ENCODE measurements at places on chromosomes 13 and 19.

DNA sequence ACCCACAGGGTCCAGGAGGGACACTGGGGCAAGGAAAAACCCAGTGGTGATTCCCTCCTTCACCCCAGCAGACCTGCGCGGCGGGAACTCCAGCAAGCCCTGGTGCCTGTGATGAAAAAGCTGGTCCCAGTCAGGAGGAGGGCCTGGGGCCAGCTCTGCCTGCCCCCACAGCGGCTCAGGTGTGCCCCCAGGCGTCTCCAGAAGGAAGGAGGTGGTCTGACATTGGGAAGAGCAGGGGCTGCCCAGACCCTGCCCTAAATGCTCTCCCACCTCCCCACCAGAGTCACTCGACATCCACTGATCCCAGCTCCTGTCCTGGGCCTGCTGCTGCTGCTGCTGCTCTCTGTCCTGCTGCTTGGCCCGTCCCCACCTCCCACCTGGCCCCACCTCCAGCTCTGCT lies 6.2 kb downstream of the PTH2 start:
- no peak for DNase-seq

- DNase-seq: no peak
Observed at GRCh38 chr19:2451138-2451537, 5.6 kb downstream of the LMNB2 start.

GRCh38 chr13:99015606-99016490 lies 38.0 kb upstream of the DOCK9 start:
- DNase-seq: no peak

- DNase-seq: peak; percentile 30
Observed at GRCh38 chr19:1000095-1000494, at the start of gene GRIN3B. TSS of gene GRIN3B (plus strand) at chr19:1000419. CDS start at chr19:1000438, 19 bp downstream.

GRCh38 chr19:20357921-20358320 lies 190.9 kb downstream of the ZNF486 start:
- no peak for DNase-seq

- no peak for DNase-seq
Observed at GRCh38 chr13:27006519-27007161, 165.0 kb downstream of the USP12 start.

DNA sequence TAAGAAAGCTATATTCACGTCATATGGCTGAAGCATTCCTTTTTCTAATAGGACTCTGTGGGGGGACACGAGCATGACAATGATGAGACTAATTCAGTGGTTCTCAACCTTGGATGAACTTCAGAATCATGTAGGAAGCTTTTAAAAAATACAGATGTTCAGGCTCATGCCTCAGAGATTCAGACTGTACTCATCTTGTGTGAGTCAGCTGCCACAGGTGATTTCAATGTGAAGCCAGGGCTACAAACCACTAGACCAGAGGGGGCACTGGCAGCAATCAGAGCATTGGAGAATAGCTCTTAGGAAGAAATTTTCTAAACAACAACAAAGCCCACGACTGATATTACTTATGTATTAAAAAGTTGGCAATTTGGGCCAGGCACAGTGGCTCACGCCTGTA lies 91.7 kb downstream of the SERP2 start:
- no peak for DNase-seq

DNA sequence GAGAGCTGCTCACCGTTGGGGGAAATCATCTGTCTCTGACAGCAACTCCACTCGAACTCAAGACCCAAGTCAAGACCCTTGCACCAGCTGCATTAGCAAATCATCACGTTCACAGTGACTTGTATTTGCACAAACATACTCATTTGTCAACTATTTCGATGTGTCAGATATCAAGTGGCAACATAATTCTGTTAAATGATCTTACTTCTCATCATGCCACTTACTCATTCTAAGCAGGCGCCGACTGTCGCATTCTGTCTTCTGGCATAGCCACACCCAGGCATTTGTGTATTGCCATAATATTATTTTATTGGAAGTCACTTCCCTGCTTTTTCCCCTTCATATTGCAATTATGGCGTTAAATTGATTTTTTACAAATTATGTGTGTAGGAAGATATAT lies 23.0 kb upstream of the ATP1A3 start:
- no peak for DNase-seq

GRCh38 chr13:51370811-51371210 lies 31.3 kb downstream of the SERPINE3 start:
- no peak for DNase-seq

DNA sequence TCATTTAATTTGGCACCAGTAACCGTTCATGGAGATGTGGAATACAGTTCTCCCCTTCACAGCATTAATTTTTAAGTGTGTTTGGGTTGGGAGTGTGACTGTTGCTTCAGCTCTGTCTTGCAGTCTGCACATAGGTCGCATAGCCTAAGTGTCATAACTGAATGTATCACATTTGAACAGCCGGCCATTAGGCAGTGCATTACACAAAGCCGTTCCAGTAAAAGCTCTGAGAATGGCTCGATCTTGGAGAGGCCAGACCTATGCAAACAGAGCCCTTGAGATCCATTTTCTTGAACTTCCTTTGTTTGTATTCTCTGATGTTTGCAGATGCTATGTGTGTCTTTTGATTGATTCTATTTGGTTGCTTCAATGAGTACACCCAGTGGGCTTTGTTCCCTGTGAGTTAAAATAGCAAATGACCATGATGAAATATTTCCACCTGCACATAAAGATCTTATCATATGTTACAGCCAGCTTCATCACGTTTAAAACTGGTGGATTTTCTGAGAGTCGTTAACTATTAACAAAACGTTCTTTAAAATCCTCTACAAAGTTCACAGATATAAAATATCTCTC lies 1104.9 kb upstream of the SLC10A2 start:
- no peak for DNase-seq

DNA sequence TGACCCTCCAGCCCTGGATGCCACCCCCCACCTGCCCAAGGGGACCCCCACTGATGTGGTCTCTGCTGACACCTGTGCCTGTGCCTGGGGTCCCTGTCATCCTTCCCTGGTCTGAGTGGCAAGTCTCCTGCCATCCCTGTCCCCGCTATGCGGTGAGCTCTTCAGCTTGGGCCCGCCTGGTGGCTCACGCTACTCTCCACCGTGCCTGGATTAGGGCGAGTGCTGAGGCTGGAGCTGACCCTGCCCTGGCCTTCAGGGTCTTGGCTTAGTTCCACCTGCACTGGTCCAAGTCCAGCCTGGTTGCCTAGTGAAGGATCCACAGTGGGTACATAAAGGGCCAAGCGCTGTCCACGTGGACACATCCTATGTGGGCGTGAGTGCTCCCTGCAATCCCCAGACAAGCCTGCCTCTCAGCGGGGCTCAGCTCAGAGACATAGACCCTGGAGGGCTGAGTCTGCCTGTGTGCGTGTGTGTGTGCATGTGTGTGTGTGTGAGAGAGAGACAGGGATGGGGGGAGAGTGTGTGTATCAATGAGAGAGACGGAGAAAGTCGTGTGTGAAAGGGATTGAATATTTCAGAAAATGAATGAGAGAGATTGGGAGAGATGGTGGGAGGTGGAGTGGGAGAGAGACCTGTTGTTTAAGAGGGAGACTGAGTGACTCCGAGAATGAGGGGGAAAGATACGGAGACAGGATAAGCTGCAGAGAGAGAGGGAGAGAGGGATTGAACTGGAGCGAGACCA lies 22.1 kb downstream of the WTIP start:
- no peak for DNase-seq

DNA sequence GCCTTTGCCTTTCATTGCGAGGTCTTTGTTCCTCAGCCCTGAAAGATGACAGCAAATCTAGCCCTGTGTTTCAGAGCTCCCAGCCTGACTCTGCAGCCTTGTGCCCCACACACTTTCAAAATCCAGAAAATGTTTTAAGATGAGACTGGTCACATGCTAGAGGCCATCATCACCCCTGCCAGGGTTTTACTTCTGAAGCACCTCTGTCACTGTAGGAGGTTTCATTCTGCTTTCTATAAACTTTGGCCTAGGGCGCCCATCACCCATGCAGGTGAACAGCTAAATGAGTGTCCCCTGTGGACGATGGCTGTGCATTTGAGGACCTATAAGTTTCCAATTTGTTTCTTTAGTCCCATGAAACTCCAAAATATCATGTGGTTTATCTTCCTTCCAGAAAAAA lies 574.2 kb downstream of the MYO16 start:
- no peak for DNase-seq

- DNase-seq: no peak
Observed at GRCh38 chr19:58428617-58429016, 11.3 kb downstream of the ZNF132 start.

GRCh38 chr19:6039566-6040225 lies 61.8 kb upstream of the RANBP3 start:
- no peak for DNase-seq

DNA sequence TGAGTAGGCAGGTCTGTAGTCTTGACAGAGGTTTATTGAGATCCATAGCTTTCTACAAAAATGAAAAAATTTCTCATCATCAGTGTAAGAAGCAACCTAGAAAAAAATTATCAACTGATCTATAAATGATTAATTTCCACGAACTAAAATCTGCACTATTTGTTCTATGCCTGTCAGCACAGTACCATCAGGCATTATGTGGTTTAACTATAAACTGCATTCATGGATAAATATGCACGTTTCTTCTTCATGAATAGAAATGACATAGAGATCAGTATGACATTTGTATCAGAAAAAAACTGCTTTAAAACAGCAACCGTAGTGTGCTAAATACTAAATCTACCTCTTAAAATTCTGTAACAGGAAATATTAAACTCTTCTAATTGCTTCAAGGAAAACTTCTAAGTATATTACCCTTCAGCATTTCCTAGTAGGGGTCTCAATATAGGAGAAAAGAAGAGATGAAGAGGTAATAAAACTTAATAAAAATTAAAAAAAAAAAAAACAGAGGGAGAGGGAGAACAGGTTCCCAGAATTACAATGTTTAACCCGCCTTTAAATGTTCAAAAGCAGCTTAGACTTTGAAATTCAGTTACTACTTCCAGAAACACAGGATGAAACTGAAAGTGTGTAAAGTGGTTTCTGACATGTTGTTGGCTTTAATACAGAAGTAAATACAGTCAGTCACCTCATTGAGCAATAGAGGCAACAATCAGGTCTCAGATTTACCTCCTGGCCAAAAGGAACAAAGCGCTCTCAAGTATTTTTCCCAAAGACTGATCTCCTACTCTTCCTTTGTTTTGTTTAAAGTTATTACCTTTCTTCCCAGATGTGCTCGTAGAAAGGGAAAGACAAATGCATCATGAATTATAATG lies 144.4 kb downstream of the DIAPH3 start:
- no peak for DNase-seq

- DNase-seq: no peak
Observed at GRCh38 chr19:43438291-43439031, 23.8 kb downstream of the TEX101 start.

GRCh38 chr19:16860118-16860517 lies 28.7 kb upstream of the F2RL3 start:
- no peak for DNase-seq

DNA sequence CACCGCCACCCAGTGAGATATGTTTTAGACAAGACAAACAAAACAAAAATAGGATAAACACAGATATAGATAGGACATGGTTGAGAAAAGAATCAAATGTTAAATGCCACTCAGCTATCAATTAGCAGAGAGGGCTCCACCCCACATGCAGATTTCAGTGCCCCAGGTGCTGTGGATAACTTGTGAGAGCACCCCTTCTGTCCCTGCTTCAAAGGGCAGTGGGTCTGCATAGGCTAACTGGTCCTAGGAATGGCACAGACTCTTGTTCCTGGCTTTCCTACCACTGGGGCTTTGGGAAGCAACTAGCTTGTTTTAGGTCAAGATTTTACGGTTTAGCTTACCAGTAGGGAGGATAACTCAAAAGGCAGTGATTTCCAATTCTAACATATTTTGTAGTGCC lies 460.3 kb downstream of the TSHZ3 start:
- no peak for DNase-seq

GRCh38 chr13:96052656-96053002 lies 572 bp downstream of the UGGT2 start:
- no peak for DNase-seq

- DNase-seq: no peak
Observed at GRCh38 chr13:87452281-87452680, 218.9 kb upstream of the SLITRK5 start.

DNA sequence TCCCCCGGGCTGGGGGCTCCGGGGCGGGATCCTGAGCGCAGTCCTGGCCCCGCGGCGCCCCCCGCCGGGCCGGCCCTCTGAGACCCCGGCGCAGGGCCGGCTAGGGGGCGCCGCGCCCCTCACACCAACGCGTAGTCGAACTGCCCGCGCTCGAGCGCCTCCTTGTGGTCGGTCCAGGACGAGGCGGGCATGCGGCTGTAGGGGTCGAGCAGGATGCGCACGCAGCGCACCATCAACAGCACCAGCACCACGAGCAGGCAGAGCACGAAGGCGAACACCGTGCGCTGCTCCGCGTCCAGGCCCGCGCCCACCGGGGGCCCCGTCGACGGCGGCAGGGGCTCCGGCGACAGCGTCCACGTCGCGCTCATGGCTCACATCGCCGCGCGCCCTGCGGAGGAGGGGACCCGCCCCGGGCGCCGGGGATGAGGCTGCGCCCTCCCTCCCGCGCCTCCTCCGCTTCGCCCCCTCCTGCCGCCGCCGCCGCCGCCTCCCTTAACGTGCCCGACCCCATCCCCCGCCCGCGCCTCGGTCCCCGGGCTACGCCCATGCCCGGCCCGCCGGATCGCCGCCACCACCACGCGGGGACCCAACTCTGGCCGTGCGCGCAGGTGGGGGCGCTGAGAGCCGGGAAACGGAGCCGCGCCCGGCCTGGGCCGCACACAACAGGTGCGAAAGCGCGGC lies 624 bp downstream of the CTXN1 start:
- DNase-seq: peak; percentile 65

GRCh38 chr13:73168953-73169401 lies 110.2 kb downstream of the KLF5 start:
- DNase-seq: no peak

GRCh38 chr13:75432045-75432444 lies 49.9 kb downstream of the TBC1D4 start:
- DNase-seq: no peak

DNA sequence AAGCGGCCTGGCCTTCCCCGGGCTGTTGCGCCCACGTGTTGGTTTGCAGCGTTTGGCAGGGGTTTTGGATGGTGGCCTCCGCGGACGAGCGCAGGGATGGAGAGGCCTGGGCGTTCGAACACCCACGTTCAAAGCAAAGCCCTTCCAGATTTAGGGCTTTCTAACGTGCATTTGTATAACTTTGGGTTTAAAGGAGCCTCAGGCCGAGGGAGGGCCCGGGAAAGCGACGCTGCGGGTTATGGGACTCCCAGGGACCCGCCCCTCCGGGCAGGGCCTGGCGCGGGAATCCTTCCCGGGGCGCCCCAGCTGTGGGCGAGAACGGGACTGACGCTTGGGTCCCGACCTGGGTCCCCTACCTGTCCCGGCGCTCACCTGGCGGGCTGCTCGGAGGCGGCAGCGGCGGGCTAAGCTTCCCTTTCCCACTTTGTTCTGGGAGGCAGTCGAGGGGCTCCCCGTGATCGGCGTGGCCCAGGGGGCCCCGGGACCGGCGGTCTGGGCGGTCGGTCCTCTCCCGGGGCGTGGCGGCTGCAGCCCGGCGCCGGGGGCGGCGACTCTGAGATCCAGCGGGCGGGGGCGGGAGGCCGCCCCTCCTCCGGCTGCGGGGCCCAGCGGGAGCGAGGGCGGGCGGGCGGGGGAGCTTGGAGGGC lies at the start of gene FBXO17:
Gene FBXO17 (minus strand): TSS at position 529 of the 647 bp plus-strand sequence. CDS start 25,423 bp downstream, outside the sequence.
- DNase-seq: no peak

GRCh38 chr19:50327461-50328223 lies 1.5 kb downstream of the KCNC3 start:
- DNase-seq: no peak

- DNase-seq: no peak
Observed at GRCh38 chr13:76795701-76796695, 90.2 kb downstream of the KCTD12 start.

All from activated T-helper 1 cell treated with anti-CD3 and anti-CD28 coated beads, Interleukin-2, amount 50 U/mL, for 16 hours (primary cell).